ENCODE measurements at places on chromosomes 11 and 22. TPM values are rescaled to one million over a fixed set of nuclear protein-coding genes. Genes with fewer than 3 reads are reported as not detected.

The CNIH2 gene
- not detected for total RNA-seq

The MS4A4A gene
- total RNA-seq, result not detected

The SHANK3 gene
- 51.9 TPM for total RNA-seq

The EWSR1 gene
- total RNA-seq, result 209 TPM

The OR8I2 gene
- not detected for total RNA-seq

The FAM180B gene
- not detected for total RNA-seq

The PATE4 gene
- not detected for total RNA-seq

The ASCL2 gene
- total RNA-seq, result not detected

The MUC2 gene
- not detected for total RNA-seq

The MMP27 gene
- not detected for total RNA-seq

The ADSL gene
- total RNA-seq, result 112 TPM

The VPREB1 gene
- not detected for total RNA-seq

The CDC45 gene
- 5.4 TPM for total RNA-seq

The ABTB2 gene
- 3.6 TPM for total RNA-seq

The PIWIL4 gene
- total RNA-seq, result 1.1 TPM

The TCN2 gene
- 40.1 TPM for total RNA-seq

The EFEMP2 gene
- total RNA-seq, result 81.9 TPM

The KDELR3 gene
- 61.1 TPM for total RNA-seq

The SNRPD3 gene
- 240 TPM for total RNA-seq

The ART1 gene
- total RNA-seq, result not detected

The PAX6 gene
- not detected for total RNA-seq

The RBX1 gene
- 69.7 TPM for total RNA-seq

The CALCA gene
- total RNA-seq, result not detected

The ZBTB3 gene
- total RNA-seq, result 12.6 TPM

The LIF gene
- total RNA-seq, result 16.6 TPM

The CRYBB3 gene
- 0.58 TPM for total RNA-seq

The RAB3IL1 gene
- total RNA-seq, result 3.7 TPM

The OR52I1 gene
- not detected for total RNA-seq

The SLC25A1 gene
- 119 TPM for total RNA-seq

The PANX2 gene
- 1.7 TPM for total RNA-seq

The TRIM51 gene
- not detected for total RNA-seq

The SCUBE2 gene
- 0.76 TPM for total RNA-seq

The ANO9 gene
- 2.0 TPM for total RNA-seq

The CCDC73 gene
- total RNA-seq, result not detected

The CCDC87 gene
- 0.18 TPM for total RNA-seq

The KCTD17 gene
- total RNA-seq, result 46.4 TPM

The C1QTNF5 gene
- 153 TPM for total RNA-seq

The KRTAP5-9 gene
- not detected for total RNA-seq

The ANO1 gene
- total RNA-seq, result 3.0 TPM

The PGA5 gene
- not detected for total RNA-seq

The KCNQ1OT1 gene
- 2.2 TPM for total RNA-seq

The ZNF215 gene
- 3.7 TPM for total RNA-seq
